ENCODE measurements at places on chromosomes 2 and 18.

- peak; percentile 55 for DNase-seq
Observed at GRCh38 chr18:58768293-58768974, 96.2 kb upstream of the ZNF532 start.

GRCh38 chr2:151616760-151617339, 117.4 kb downstream of the NEB start:
- no peak for DNase-seq

DNA sequence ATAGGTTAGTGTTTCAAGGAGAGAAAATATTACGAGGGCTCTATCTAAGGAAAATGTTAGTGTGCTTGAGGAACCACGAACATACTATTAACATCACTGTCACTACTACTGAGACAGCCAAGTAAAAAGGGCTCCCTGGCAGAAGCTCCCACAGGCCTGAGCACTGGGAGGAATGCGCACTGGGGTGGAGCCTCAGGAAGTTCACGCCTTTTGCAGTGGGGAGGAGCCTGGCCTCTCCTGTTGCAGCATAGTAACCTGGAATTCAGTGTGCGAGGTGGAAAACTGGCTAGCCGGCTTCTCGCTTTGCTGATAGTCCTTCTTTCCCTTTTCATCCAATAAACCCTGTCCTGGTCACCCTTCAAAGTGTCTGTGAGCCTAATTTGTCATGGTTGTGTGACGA, 250.3 kb downstream of the ERBB4 start:
- no peak for DNase-seq

DNA sequence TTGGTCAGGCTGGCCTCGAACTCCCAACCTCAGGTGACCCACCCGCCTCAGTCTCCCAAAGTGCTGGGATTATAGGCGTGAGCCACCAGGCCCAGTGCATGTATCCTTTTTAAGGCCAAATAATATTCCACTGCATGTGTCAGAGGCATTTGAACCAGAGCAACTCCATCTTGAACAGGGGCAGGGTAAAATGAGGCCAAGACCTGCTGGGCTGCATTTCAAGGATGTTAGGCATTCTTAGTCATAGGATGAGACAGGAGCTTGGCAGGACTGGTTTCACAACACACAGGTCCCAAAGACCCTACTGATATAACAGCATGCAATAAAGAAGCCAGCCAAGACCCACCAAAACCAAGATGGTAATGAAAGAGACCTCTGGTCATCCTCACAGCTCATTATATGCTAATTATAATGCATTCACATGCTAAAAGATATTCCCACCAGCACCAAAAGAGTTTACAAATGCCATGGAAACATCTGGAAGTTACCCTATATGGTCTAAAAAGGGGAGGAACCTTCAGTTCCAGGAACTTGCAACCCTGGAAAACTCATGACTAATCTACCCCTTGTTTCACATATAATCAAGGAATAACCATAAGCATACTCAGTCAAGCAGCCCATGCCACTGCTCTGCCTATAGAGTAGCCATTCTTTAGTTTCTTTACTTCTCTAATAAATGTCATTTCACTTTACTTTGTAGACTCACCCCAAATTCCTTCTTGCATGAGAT, 204.6 kb downstream of the RAB3GAP1 start:
- DNase-seq: no peak

DNA sequence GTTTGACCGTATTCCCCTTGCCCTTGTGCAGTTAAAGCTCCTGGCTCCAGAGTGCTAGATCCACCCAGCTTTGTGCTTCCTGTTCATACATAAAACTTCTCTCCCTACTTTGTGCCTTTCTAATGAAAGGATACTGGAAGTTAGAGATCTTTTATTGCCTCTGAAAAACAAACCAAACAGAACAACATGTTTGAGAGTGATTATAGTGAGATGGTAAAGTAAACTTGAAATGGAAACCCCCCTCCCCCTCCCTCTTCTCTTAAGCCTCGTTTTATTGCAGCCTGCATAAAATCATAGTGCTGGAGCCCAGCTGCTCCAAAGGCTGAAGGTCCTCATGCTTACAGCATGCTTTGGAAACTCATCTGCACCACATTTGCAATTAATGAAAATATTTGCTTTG, 125.1 kb downstream of the TANC1 start:
- no peak for DNase-seq

DNA sequence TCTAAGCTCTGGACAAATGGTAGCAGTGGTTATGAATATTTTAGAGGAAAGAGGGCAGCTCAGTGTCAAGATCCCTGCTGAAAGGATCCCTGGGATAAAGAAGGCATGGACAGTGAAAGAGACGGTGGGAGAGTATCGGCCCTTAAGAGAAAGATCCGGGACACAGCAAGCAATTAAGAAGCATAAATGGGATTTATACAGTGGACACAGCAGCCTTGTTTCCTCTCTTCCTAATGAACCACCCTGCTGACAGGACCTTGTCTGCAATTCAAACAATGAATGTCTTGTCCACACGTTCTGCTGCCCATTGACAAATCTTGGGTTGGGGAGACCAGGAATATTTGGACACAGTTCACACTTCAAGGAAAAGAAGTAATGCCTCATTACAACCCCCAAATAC, 16.5 kb downstream of the CPLX4 start:
- DNase-seq: no peak

GRCh38 chr2:4678927-4679326, 975.6 kb downstream of the DCDC2C start:
- DNase-seq: peak; percentile 3

- no peak for DNase-seq
Observed at GRCh38 chr2:205721057-205721449, 38.8 kb downstream of the NRP2 start.
